ENCODE measurements at places on chromosomes 7 and 10.

GRCh38 chr7:1862560-1862959 is 192.5 kb downstream of the ELFN1 start:
- DNase-seq, result no peak

DNA sequence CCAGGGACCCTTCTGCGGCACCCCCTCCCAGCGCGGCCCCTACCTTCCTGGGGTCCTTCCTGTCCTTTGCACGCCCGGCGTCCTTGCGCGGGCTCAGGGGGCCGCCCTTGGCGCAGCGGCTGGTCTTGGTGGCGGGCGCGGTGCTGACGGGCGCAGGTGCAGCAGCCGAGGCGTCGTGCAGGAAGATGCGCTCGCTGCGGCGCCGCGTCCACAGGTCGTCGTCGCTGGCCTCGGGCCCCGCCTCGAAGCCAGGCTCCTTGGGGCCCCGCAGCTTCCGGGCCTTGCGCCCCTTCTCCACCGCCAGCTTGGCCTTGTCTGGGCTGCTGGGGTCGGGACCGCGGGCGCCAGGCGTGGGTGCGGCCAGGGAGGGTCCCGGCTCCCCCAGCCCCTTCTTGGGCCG is 49.8 kb downstream of the SLC29A4 start:
- no peak for DNase-seq

DNA sequence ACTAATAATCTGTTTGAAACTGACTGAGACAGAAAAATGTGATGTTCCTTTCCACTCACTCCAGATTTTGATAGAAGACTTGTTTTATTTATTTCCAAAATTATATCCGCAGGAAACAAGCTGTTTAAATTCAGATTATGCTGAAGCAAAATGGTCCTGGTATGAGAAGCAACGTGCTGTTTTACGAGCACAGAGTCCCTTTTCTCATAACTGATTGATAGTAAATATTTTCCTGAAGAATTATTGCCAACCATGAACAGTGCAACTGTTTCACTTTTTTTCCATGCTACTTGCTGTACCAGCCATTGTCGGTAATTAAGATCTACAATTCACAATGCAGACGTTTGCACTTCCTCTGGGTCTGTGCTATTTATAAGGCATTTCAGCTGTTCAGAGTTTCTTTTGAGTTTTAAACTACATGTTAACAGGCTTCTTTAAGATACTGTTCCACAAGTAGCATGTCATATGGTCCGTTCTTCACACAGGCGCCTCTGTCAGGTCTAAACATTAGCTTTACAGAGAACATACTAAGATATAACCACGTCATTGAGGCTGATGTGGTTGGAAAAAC is 103.8 kb downstream of the POLL start:
- DNase-seq, result no peak

GRCh38 chr7:20279979-20280378 is 50.7 kb upstream of the ITGB8 start:
- DNase-seq, result no peak

DNA sequence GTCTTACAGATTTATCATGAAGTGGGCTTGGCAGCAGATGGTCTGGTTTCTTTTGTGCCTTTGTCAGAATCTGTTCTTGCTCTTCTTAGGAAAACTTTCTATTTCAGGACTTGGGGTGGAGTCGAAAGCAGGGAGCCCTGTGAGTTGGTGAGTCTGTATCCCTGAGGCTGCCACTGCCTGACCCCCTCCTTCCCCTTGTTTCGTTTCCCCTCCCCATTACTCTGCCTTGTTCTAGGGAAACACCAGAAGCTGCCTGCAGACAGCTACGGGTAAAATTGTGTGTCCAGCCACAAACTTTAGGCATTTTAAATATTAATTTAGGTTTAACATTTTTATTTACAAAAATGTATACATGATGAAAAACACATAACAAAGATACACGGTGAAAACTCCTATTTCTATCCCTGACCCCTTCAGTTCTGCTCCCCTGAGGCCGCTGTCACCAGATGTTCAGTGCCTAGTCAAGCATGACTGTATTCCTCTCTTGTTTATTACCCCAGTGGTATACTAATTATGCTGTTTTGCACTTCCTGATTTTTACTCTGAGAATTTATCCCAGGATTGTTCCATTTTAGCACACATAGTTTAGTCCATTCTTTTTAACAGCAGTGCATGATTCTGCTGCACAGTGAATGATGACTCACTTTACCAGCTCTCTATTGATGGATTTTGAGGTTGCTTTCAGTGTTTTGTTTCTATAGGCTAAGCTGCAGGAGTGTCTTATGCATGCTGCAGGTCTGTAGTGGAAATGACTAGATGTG is 9.1 kb downstream of the TSPAN14 start:
- no peak for DNase-seq
